ENCODE measurements at places on chromosomes 5 and 9.
A peak's percentile ranks its signal among the peaks of the same experiment; 100 is the strongest.

GRCh38 chr9:137370865-137371520 is 52.0 kb downstream of the EXD3 start:
- peaks cover 3% of the 10 kb centered on the region for H3K27me3 ChIP-seq
- peaks cover 8% of the 10 kb centered on the region for H3K4me1 ChIP-seq
- DNase-seq = no peak
- no peaks in the 10 kb centered on the region for H3K36me3 ChIP-seq
- H3K4me3 ChIP-seq = no peak overlapping the region

- H3K4me1 ChIP-seq = peaks cover 33% of the 10 kb centered on the region
- no peak overlapping the region for H3K4me3 ChIP-seq
- no peak for DNase-seq
- H3K27ac ChIP-seq = no peak overlapping the region
These were observed 66.2 kb downstream of the ARHGEF28 start for GRCh38 chr5:73692166-73692640.

DNA sequence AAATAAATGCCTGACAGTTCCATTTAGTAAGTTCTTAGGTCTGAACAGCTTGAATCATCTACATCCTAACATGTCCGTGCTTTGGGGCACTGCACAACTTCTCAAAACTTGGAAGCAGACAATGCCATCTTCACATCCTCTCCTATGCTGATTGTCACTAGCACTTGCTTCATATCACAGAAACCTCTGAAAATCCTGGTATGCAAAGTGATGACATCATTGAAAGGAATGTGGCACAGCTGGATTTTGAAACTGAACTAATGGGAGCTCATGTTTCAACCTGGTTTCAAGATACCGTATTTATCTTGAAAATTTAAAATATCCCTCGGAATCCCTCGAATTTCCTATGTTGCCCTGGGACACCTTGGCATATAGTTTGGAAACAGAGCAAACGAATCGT is 490.2 kb upstream of the DAP start:
- H3K27me3 ChIP-seq = no peaks in the 10 kb centered on the region
- H3K4me3 ChIP-seq = no peak overlapping the region
- H3K36me3 ChIP-seq = no peaks in the 10 kb centered on the region
- H3K27ac ChIP-seq = no peak overlapping the region

DNA sequence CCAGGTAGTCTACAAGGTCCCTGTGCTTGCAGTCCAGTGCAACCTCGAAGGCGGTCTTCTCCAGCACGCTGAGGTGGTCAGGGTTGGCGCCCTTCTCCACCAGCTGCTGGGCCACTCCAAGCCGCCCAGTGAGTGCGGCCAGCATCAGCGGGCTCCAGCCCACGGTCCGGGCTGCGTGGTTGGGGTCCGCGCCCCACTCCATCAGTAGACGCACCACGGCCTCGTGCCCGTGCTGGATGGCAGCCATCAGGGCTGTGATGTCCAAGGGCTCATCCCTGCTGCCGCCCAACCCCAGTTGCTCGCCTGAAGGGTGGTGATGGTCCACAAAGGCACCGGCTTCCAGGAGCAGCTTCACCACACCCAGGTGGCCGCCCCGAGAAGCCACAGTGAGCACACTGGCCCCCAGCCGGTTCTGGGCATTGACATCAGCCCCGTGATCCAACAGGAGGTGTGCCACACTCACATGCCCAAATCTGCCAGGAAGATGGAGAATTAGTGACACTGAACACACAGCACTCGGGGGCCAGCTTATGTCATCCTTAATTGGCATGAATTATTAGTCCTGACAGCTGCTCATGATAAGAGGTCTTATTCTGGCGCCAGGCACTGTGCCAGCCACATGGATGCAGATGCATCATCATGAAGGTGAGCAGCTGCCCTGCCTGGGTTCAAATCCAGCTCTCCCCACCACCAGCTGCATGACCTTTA is 6.1 kb downstream of the ANKS6 start:
- H3K4me3 ChIP-seq = no peak overlapping the region
- H3K36me3 ChIP-seq = peaks cover 6% of the 10 kb centered on the region
- H3K4me1 ChIP-seq = peaks cover 7% of the 10 kb centered on the region

DNA sequence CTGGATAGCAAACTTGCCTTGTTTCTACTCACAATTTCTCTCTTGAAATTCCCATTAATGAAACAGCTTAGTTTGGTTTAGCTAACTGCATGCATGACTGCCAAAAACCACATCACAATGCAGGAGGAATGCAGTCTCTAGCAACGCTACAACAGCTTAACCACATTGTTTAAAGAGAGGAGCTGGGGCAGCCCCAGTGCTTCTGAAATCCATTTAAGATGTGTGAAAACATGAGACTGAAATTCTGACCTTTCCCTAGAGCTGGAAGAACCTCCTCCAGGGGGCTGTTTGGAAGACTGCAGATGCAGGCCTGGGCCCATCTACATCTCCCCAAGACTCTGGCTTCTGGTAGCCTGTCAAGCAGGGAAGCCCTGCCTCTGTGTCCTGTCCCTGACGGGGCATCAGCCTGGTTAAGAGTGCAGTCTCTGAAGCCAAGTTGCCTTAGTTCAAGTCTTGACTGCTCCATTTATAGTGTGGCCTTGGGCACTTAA is 157.1 kb downstream of the ZNF462 start:
- no peaks in the 10 kb centered on the region for H3K27me3 ChIP-seq
- no peak overlapping the region for H3K4me3 ChIP-seq
- no peaks in the 10 kb centered on the region for H3K4me1 ChIP-seq
- DNase-seq = no peak
- H3K36me3 ChIP-seq = no peaks in the 10 kb centered on the region

GRCh38 chr9:75149841-75150241 is 61.5 kb downstream of the OSTF1 start:
- no peak for DNase-seq
- H3K27ac ChIP-seq = no peak overlapping the region
- H3K27me3 ChIP-seq = no peaks in the 10 kb centered on the region
- H3K4me3 ChIP-seq = no peak overlapping the region
- no peaks in the 10 kb centered on the region for H3K36me3 ChIP-seq

DNA sequence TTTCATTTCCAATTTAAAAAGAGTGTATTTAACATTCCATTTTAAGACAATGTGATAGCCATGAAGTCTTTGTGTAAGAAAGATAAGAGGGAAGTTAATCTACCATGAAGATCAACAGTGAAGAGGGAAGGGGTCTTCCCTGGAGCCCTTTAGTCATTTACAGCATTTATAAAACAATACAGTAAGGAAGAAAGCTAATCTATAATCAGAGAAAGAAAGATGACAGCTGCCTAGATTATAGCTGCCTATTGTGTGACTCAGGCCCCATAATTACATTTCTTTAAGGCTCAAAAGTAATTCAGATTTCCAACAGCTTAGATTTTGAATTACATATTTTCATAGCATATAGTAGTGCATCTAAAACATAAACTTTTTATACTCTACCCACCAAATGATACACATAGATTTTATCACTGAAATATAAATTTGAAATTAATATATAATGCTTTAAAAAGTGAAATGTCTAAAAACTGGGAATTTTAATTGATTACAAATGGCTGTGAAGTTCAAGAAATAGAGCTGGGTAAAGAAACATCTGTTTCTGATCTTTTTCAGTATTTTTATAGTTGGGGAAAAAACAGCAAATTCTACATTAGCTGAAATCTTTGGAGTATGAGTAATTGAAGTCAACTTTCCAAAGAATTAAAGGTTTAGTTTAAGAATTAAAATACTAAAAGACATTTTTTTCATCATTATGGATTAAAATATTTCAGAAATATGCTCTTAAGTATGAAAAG is 89.6 kb downstream of the RIC1 start:
- no peaks in the 10 kb centered on the region for H3K27me3 ChIP-seq
- H3K4me1 ChIP-seq = peaks cover 43% of the 10 kb centered on the region
- peaks cover 7% of the 10 kb centered on the region for H3K36me3 ChIP-seq
- DNase-seq = no peak
- no peak overlapping the region for H3K4me3 ChIP-seq
- no peak overlapping the region for H3K27ac ChIP-seq

DNA sequence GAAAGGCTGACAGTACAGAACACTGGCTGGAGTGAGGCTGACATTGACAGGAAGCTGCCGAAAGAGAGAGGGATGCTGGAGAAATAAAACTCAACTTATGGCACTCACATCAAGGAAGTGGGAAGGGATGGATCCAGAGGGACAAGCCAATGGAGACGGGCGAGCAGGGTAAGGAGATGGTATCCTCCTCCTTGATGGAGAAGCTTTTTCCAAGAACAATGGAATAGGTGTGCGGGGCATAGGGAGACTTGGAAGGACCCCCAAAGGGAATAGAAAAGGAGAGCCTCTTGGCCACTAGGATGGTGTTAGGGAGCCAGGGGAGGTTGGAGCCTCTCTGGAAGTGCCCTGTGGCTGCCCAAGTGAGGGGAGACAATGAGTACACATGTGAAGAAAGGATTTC is 58.4 kb upstream of the GRHPR start:
- no peak overlapping the region for H3K27ac ChIP-seq
- DNase-seq = no peak
- H3K4me1 ChIP-seq = no peaks in the 10 kb centered on the region

GRCh38 chr9:2299843-2300205 is 284.7 kb downstream of the SMARCA2 start:
- no peaks in the 10 kb centered on the region for H3K27me3 ChIP-seq
- H3K27ac ChIP-seq = no peak overlapping the region
- H3K4me3 ChIP-seq = no peak overlapping the region

- no peaks in the 10 kb centered on the region for H3K36me3 ChIP-seq
- peaks cover 10% of the 10 kb centered on the region for H3K27me3 ChIP-seq
- no peak overlapping the region for H3K27ac ChIP-seq
- H3K4me1 ChIP-seq = no peaks in the 10 kb centered on the region
- no peak overlapping the region for H3K4me3 ChIP-seq
These were observed 168.9 kb downstream of the ROR2 start for GRCh38 chr9:91781116-91781515.

GRCh38 chr9:116656977-116657376 is 30.1 kb upstream of the TRIM32 start:
- peaks cover 25% of the 10 kb centered on the region for H3K4me1 ChIP-seq
- H3K4me3 ChIP-seq = no peak overlapping the region
- no peak overlapping the region for H3K27ac ChIP-seq
- no peaks in the 10 kb centered on the region for H3K27me3 ChIP-seq
- H3K36me3 ChIP-seq = no peaks in the 10 kb centered on the region

GRCh38 chr5:135069895-135070657 is 36.0 kb upstream of the PITX1 start:
- no peaks in the 10 kb centered on the region for H3K4me1 ChIP-seq
- H3K27me3 ChIP-seq = no peaks in the 10 kb centered on the region
- H3K27ac ChIP-seq = no peak overlapping the region
- H3K4me3 ChIP-seq = no peak overlapping the region

- no peak overlapping the region for H3K27ac ChIP-seq
- no peak overlapping the region for H3K4me3 ChIP-seq
- no peak for DNase-seq
- no peaks in the 10 kb centered on the region for H3K36me3 ChIP-seq
- no peaks in the 10 kb centered on the region for H3K4me1 ChIP-seq
These were observed 320.2 kb downstream of the FAM170A start for GRCh38 chr5:119949426-119949999.

- DNase-seq = no peak
- H3K27me3 ChIP-seq = no peaks in the 10 kb centered on the region
- H3K27ac ChIP-seq = no peak overlapping the region
- no peak overlapping the region for H3K4me3 ChIP-seq
- no peaks in the 10 kb centered on the region for H3K36me3 ChIP-seq
These were observed 70.7 kb downstream of the EPB41L4A start for GRCh38 chr5:112348387-112348786.

- no peak overlapping the region for H3K4me3 ChIP-seq
- H3K36me3 ChIP-seq = no peaks in the 10 kb centered on the region
- H3K27me3 ChIP-seq = peaks cover 4% of the 10 kb centered on the region
These were observed 194.7 kb downstream of the CACNA1B start for GRCh38 chr9:138072161-138072842.

- H3K36me3 ChIP-seq = no peaks in the 10 kb centered on the region
- no peak overlapping the region for H3K27ac ChIP-seq
- no peak for DNase-seq
- H3K4me3 ChIP-seq = no peak overlapping the region
- no peaks in the 10 kb centered on the region for H3K27me3 ChIP-seq
- H3K4me1 ChIP-seq = no peaks in the 10 kb centered on the region
These were observed 299.9 kb upstream of the RFX3 start for GRCh38 chr9:3825721-3826120.

DNA sequence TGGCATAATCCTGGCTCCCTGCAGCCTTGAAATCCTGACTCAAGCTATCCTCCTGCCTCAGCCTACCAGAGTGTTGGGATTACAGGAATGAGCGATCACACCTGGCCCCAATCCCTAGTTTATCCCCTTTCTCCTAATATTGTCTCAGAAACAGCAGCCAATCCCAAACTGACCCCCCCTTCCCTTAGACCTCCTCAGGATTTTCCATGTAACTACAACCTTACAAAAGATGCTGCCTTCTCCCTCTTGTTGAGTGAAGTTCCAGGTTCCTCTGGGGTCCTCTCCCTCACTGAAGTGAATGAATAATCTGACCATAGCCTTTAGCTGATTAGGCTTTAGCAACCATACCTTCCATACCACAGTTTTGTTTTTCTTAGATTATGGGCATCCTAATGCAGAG is 25.9 kb upstream of the MSANTD3 start:
- no peak for DNase-seq
- no peaks in the 10 kb centered on the region for H3K27me3 ChIP-seq
- no peaks in the 10 kb centered on the region for H3K4me1 ChIP-seq
- no peak overlapping the region for H3K27ac ChIP-seq
- H3K4me3 ChIP-seq = no peak overlapping the region
- no peaks in the 10 kb centered on the region for H3K36me3 ChIP-seq

GRCh38 chr5:74816875-74817274 is 49.3 kb downstream of the FAM169A start:
- no peak overlapping the region for H3K4me3 ChIP-seq
- peaks cover 53% of the 10 kb centered on the region for H3K36me3 ChIP-seq
- H3K4me1 ChIP-seq = no peaks in the 10 kb centered on the region
- no peak overlapping the region for H3K27ac ChIP-seq

DNA sequence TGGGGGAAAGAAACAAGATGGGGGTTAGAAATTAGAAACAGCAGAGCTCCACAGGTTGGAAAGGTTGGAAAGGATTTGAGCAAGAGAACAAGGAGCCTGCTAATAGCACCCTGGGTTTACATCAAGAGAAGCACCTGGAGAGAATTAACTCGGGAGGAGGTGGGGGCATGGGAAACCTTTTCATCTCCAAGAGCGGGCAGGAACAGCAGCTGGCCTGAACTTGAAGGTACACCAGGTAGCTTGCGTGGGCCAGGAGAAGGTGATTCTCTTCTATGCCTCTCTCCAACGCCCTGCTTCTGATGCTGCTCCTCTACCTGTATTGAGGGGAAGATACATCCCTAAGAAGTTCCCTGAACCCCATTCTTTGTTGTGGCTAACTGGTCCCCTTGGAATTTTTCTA is 37.1 kb upstream of the GLRX start:
- H3K27ac ChIP-seq = peak overlapping the region; percentile 71
- no peak for DNase-seq
- H3K4me1 ChIP-seq = peaks cover 84% of the 10 kb centered on the region
- H3K27me3 ChIP-seq = no peaks in the 10 kb centered on the region

GRCh38 chr5:61991866-61992265 is 314.1 kb upstream of the KIF2A start:
- no peaks in the 10 kb centered on the region for H3K4me1 ChIP-seq
- no peak for DNase-seq
- H3K27ac ChIP-seq = no peak overlapping the region
- no peaks in the 10 kb centered on the region for H3K36me3 ChIP-seq

GRCh38 chr5:115844321-115844817 is 2.6 kb downstream of the AP3S1 start:
- H3K27ac ChIP-seq = peak overlapping the region; percentile 60
- H3K36me3 ChIP-seq = no peaks in the 10 kb centered on the region
- peak; percentile 86 for DNase-seq
- peak overlapping the region; percentile 98 for H3K4me3 ChIP-seq

- H3K27me3 ChIP-seq = no peaks in the 10 kb centered on the region
- peaks cover 45% of the 10 kb centered on the region for H3K4me1 ChIP-seq
- H3K36me3 ChIP-seq = peaks cover 1% of the 10 kb centered on the region
- no peak for DNase-seq
- H3K27ac ChIP-seq = no peak overlapping the region
These were observed 7.4 kb downstream of the WNK2 start for GRCh38 chr9:93191354-93191660.
